ENCODE measurements at places on chromosomes 3 and 15.
A peak's percentile ranks its signal among the peaks of the same experiment; 100 is the strongest.

DNA sequence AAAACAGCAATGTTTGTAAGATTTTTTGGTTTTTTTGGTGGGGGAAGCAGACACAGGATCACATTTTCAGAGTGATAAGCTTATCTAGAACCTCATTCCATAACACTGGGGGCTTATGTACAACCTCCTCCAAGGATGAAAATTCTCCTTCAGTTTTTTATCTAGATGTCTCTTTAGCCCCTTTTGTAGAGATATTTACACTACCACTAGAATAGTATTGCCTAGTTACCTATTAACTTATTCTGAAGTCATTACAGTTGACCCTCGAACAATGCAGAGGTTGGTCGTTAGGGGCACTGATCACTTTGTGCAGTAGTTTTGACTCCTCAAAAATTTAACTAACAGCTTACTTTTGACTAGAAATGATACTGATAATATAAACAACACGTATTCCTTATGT, 32.8 kb downstream of the IFT57 start:
- no peak for DNase-seq

DNA sequence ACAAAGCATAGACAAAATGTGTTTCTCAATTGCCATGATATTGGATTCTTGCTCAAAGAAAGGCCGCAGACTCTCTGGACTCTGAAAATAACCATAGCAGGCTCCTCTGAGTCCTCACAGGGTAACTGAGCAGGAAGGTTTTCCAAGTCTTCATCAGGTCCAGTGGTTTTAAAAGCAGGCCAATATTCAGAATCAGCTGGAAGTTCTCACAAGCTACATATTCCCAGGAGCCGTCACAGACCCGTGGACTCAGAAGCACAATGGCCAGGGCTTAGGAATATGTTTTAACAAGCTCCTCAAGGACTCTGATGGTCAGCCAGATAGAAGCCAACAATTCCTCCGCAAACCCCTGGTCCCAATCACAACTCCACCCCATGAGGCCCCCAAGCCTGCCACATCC, 256.1 kb upstream of the ADAMTS9 start:
- no peak for DNase-seq

DNA sequence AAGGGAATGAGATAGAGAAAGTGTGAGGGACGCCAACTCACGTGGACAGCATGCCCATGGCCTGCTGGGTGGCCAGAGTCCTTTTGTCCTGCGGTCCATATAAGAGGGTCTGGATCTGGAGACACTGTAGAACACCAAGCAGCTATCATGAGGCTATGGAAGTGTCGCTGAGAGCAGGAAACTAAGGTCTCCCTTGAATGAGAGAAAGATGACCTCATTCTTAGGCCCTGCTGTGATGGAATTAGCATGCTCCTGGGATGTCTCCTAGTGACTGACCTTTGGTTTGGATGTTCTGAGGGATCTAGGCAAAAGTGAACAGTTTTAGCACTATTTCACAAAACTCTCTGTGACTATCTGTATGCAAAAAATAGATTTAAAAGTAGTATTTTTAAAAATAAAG, 34.4 kb downstream of the SYNM start:
- DNase-seq, result no peak

GRCh38 chr3:30314757-30315325, 291.6 kb upstream of the TGFBR2 start:
- DNase-seq, result no peak

- DNase-seq, result no peak
These were observed 226.2 kb downstream of the SLCO3A1 start for GRCh38 chr15:92079647-92080255.

GRCh38 chr3:109952924-109953323, 615.6 kb upstream of the DPPA4 start:
- DNase-seq, result no peak

DNA sequence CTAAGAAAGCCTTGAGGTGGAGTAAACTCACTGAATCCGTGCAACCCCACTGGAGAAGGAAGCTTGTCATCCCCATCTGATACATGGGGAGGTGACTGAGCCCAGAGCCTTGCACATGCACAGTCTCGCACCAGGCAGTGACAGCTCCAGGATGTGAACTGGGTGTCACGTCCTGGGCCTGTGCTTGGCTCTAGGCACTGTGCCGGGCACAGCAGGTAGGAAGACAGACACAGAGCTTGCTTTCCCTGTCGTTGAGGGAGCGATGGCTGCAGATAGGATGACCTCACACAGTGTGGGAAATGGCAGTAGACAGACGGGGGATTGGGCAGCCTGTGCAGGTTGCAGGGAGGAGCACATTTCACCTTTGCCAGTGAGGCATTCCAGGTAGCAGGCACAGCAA, 12.2 kb upstream of the ATP2B2 start:
- no peak for DNase-seq

DNA sequence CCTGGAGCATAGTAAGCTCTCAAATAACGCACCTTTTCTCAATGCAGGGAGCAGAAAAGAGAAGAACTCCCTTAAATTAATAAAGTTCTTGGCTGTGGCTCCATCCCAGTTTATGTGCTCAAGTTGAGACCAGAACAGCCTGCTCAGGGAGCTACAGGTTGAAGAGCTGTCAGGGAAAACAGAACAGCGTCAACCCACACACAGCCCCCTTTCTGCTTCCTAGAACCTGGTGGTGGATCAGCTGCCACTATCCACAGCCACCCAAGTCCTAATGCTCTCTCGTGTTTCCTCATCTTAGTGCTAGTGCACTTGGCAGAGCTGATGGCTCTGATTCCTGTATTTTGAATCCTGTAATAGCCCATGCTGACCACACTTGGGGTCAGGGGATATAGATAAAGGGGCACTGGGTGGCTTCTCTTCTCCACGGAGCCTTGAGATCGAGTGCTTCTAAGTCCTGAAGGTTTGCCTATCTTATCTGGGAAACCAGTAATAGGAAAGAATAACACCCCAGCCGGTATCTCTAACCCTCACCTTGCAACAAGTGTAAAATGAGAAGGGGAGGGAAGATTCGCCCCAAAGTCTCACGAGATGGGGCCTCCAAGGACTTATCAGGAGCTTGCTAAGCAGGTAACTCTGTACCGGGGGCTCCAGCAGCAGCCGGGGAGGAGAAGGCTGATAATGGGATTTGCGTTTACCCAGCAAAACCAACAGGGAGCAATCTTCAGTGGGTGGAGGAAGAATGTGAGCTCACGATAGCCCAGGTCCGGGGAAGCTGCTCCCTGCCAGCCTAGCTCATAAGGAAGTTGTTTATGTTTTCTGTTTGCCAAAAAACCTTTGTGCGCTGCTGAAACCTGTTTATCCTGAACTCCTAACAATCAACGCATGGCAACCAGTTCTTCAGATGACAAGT, 136.2 kb upstream of the ICE2 start:
- no peak for DNase-seq

DNA sequence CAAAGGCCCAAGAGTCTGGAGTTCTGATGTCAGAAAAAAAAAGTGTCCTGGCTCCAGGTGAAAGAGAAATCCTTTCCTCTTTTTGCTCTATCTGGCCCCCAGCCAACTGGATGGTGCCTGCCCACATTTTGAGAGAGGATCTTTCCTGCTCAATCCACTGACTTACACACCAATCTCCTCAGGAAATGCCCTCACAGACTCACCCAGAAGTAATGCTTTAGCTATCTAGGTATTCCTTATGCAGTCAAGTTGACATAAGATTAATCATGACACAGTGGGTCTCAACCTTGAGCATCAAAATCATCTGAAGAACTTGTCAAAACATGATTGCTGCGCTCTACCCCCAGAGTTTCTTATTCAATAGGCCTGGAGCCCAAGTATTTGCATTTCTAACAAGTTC, 31.2 kb downstream of the STRIT1 start:
- DNase-seq, result no peak

GRCh38 chr15:44325568-44325967, 37.0 kb downstream of the GOLM2 start:
- no peak for DNase-seq

DNA sequence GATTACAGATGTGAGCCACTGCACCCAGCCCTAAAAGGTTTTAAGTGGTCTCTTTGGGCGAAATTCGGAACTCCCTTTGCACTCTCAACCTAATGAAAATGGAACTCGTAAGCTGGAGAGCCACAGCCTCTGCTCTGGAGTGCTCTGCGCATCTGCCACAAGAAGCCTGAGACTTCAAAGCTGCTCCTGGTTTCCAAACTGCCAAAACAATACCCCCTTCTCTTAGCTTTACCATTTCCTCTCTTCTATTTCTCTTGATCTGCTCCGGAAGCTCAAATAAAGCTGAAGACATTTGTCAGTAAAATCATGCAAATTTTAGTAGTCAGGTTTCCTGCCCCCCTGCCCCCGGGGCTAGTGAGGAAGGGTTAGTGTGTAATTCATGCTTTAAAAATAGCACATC, 312.7 kb downstream of the MFSD1 start:
- DNase-seq, result peak; percentile 2

- no peak for DNase-seq
These were observed 87.1 kb downstream of the ADAMTS17 start for GRCh38 chr15:100254691-100255090.

DNA sequence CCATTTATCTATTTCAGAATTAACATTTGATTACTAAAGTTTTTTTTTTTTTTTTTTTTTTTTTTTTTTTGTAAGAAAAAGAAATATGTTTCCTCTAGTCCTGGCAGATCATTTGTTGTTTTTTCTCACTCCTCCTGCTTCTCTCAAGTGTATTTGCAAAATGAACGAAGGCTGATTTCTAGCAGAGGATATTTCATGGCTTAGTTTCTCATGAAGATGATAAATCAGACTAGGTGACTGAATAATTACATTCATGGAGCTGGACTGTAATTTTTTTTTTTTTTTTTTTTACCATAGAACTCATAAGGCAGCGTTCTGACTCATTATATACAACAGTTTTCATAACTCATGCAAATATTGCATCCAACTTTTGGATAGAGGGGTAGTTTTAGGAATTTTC, 332.5 kb upstream of the SEMA6D start:
- no peak for DNase-seq

- no peak for DNase-seq
These were observed 456.5 kb downstream of the IL5RA start for GRCh38 chr3:2653706-2654105.

DNA sequence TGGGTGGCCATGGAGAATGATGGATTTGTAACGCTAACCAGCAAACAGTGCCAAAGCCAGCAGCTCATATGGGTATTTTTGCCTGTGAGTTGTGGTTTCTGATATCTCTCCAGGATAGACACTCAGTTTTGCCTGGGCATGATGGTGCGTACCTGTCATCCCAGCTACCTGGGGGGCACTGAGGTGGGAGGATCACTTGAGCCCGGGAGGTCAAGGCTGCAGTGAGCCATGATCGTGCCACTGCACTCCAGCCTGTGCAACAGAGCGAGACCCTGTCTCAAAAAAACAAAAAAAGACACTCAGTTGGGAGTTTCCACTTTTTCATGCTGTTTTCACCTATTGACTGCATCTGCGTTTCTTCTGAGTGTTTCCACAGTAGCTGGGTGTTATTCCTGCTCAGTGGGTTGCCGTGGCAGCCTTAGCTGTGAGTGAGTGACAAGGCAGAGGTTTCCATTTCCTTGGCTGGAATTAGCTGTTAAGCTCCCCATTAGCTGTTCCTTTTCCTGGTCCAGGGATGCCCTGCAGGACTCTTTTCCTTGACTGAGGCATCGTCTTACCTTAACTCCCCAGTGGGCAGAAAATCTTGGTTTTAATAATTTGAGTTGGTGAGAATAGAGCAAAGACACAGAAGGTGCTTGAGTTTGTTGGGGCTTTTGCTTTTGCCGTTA, 14.2 kb upstream of the RPP14 start:
- no peak for DNase-seq

DNA sequence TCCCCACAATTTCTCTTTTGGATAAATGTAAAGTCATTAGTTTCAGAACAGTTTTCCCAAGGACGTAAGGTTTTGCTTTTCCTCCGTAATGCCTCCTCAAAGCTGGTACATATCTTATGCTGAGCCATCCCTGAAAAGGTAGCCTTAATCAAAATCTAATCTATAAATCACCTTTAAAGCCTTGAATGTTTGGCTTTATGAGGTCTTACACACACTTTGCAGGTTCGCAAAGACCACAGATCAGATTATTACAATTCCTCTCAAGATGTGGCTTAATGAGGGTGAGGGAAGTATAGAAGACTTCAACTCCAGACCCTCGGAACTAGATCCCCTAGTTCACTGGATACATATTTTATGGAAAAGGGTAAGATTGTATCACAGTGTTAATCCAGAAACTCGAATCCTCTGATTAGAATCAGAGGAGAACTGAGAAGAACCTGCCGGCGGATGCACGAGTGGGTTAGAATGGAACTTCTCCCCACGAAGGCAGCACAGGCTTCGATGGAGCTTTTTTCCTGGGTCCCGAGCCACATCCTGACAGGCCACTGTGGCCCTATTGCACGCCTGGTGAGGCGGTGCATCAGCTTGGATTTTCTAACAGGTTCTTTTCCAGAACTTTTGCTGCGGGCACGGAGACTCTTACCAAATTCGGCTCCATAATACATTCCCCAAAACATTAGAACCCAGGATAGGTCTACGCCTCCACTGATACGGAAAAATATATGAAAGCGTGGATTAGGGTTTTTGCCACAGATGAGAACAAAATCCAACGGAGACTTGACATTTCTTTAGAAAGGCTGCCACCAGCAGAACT, 1.2 kb downstream of the CTXND1 start:
- no peak for DNase-seq

DNA sequence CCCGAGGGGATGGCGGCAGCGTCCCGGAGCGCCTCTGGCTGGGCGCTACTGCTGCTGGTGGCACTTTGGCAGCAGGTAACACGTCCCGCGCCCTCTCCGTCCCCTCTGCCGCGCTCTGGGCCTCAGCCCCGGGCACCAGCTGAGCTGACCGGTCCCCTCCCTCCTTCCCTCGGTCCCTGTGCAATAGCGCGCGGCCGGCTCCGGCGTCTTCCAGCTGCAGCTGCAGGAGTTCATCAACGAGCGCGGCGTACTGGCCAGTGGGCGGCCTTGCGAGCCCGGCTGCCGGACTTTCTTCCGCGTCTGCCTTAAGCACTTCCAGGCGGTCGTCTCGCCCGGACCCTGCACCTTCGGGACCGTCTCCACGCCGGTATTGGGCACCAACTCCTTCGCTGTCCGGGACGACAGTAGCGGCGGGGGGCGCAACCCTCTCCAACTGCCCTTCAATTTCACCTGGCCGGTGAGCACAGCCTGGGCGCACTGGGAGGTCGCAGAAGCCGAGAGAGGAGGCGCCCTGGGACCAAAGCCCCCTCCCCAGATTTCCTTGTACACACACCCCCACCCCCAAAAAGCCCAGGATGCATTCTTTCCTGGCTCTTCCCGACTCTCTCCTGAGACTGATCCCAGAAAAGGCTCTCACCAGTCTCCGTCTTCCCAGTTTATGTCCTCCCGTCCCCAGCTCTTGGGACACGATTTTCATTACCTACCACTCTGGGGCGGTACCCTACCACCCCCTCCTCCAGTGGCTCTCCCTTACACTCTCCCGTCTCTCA, 705 bp downstream of the DLL4 start:
- DNase-seq, result no peak

Data from NCI-H1048 (cell line).